Thoracic aorta (tissue), 2 donors: ENCODE measurements at places on chromosomes 5 and 9. TPM values are rescaled to one million over a fixed set of nuclear protein-coding genes. Genes with fewer than 3 reads are reported as not detected.

GRCh38 chr5:95739857-95740256 lies 8.7 kb downstream of the RHOBTB3 start:
- DNase-seq = no peak

DNA sequence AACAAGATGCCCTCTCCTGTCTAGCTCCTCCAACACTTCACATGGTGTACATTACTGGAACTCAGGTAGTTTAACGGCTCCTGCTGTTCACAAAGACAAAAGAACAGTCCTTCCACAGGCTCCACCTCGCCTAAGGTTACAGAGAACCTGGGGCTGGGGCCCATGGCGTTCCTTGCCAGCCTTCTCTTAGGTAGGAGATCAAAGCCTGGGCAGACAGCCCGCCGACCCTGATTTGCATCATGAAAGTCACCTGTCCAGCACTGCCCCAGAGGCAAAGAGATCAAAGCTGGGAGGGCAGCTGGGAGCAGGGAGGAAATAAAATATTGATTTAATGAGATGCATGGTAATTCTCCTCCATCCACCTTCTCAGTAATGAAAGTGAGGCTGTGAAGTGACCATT lies 115.0 kb upstream of the SLIT3 start:
- no peak for DNase-seq

SLC6A7 gene
- total RNA-seq = not detected

TMEM232 gene
- 13.3 TPM for total RNA-seq
